ENCODE measurements at places on chromosomes 7 and 10.
A peak's percentile ranks its signal among the peaks of the same experiment; 100 is the strongest.

DNA sequence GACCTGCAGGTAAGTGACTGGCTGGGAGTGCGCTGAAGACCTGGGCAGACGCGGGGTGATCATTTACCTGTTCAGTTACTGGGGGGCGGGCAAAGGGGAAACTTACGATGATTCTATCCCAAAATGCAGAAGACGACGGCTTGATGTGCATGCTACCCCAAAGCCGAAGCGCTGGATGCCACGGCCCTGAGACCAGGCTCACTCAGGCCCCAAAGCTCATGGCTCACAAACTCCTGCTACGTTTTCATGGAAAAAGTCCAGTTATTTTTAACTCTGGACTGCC, 200.6 kb downstream of the DIP2C start:
- no peaks in the 10 kb centered on the region for H3K27me3 ChIP-seq
- DNase-seq, result no peak
- H3K27ac ChIP-seq, result no peak overlapping the region
- peaks cover 6% of the 10 kb centered on the region for H3K4me1 ChIP-seq
- no peaks in the 10 kb centered on the region for H3K36me3 ChIP-seq
- H3K4me3 ChIP-seq, result no peak overlapping the region

GRCh38 chr7:76296743-76297740, 5.4 kb upstream of the HSPB1 start:
- no peaks in the 10 kb centered on the region for H3K36me3 ChIP-seq
- H3K4me3 ChIP-seq, result no peak overlapping the region
- H3K27ac ChIP-seq, result peak overlapping the region; percentile 90

- peak overlapping the region; percentile 28 for H3K27ac ChIP-seq
- no peaks in the 10 kb centered on the region for H3K27me3 ChIP-seq
- H3K36me3 ChIP-seq, result no peaks in the 10 kb centered on the region
- H3K4me3 ChIP-seq, result no peak overlapping the region
Measured at GRCh38 chr10:71260622-71261325, 48.4 kb downstream of the UNC5B start.

DNA sequence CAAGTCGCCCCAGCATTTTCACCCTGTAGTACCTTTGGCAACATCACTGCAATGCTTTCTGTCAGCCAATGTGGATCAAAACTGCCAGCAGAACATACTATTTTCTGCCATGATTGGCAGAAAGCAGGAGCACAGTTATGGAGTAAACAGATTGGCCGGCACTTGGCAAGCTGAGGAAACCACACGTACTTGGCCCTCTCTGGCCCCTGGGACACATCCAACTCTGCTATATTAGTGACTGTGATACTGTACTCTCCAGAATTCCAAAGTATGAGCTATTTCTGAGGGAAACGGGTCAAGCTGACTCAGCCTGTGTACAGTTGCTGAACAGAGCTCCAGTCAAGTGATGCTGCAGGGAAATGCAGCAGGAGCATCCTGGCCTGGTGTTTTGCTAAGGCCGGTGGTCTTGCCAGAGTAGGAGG, 39.8 kb upstream of the LANCL2 start:
- H3K4me3 ChIP-seq, result no peak overlapping the region
- H3K4me1 ChIP-seq, result no peaks in the 10 kb centered on the region
- DNase-seq, result no peak
- H3K27me3 ChIP-seq, result no peaks in the 10 kb centered on the region
- H3K27ac ChIP-seq, result no peak overlapping the region
- no peaks in the 10 kb centered on the region for H3K36me3 ChIP-seq

DNA sequence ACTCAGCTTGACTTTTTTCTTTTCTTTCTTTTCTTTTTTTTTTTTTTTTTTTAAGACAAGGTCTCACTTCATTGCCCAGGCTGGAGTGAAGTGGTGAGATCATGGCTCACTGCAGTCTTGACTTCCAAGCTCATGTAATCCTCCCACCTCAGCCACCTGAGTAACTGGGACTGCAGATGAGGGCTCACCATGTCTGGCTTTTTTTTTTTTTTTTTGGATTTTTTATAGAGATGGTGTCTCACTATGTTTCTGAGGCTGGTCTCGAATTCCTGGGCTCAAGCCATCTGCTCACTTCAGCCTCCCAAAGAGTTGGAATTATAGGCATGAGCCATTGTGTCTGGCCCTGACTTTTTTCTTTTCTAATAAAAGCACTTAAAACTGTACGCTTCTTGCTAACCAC, 358.2 kb upstream of the IGFBP3 start:
- H3K4me3 ChIP-seq, result no peak overlapping the region
- no peak for DNase-seq
- H3K36me3 ChIP-seq, result no peaks in the 10 kb centered on the region

GRCh38 chr7:158016180-158017097, 571.2 kb downstream of the PTPRN2 start:
- no peaks in the 10 kb centered on the region for H3K36me3 ChIP-seq
- no peaks in the 10 kb centered on the region for H3K27me3 ChIP-seq
- peak; percentile 21 for DNase-seq
- no peak overlapping the region for H3K27ac ChIP-seq
- peak overlapping the region; percentile 22 for H3K4me3 ChIP-seq

DNA sequence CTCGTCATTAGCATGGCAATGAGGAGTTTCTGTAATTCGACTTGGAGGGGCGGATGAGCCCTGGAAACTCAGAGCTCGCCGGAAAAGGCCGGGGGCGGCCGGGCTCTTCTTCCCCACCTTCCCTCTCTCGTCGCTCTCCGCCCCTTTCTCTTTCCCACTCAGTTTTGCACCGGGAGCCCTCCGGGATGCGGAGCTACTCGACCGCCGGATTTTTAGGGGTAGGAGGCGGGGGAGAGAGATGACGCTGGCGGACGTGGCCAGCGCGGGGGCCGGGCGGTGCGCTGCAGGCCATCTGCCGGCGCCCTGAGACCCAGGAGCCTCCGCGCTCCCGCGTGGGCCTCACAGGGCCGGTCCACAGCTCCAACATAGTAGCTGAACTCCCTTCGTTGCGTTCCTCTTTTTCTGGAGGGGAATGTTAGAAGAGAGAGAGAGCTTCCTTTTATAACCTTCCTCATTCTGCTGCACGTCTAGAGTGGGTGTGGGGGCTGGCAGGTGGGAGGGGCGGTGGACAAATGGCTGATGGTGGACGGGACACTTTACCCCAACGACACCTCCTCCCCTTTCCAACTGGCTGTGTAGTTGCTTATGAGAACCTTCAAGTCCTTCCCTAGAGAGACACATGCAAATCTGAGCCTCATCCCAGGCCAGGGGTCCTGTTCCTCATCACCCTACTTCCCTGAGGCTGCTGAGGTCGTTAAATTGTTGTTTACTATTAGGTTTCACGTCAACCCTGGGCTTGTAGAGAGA, 1.1 kb upstream of the HOXA1 start:
- peak overlapping the region; percentile 93 for H3K27ac ChIP-seq
- peak overlapping the region; percentile 80 for H3K4me3 ChIP-seq
- no peak for DNase-seq
- peaks cover 11% of the 10 kb centered on the region for H3K27me3 ChIP-seq

- no peak overlapping the region for H3K27ac ChIP-seq
- H3K36me3 ChIP-seq, result no peaks in the 10 kb centered on the region
- no peaks in the 10 kb centered on the region for H3K4me1 ChIP-seq
- DNase-seq, result no peak
- no peaks in the 10 kb centered on the region for H3K27me3 ChIP-seq
- no peak overlapping the region for H3K4me3 ChIP-seq
Measured at GRCh38 chr7:36088553-36088952, 64.5 kb upstream of the EEPD1 start.

- no peak overlapping the region for H3K27ac ChIP-seq
- H3K4me1 ChIP-seq, result no peaks in the 10 kb centered on the region
- no peak overlapping the region for H3K4me3 ChIP-seq
Measured at GRCh38 chr7:50142425-50143017, 49.5 kb upstream of the ZPBP start.

GRCh38 chr7:4279216-4279615, 402.9 kb upstream of the FOXK1 start:
- DNase-seq, result no peak
- H3K4me1 ChIP-seq, result no peaks in the 10 kb centered on the region
- no peaks in the 10 kb centered on the region for H3K27me3 ChIP-seq

GRCh38 chr10:29317027-29317420, 28.2 kb downstream of the LYZL1 start:
- H3K27ac ChIP-seq, result no peak overlapping the region
- H3K4me1 ChIP-seq, result peaks cover 7% of the 10 kb centered on the region
- no peaks in the 10 kb centered on the region for H3K36me3 ChIP-seq
- no peaks in the 10 kb centered on the region for H3K27me3 ChIP-seq

- H3K27me3 ChIP-seq, result no peaks in the 10 kb centered on the region
- no peaks in the 10 kb centered on the region for H3K4me1 ChIP-seq
- no peak overlapping the region for H3K27ac ChIP-seq
- DNase-seq, result peak; percentile 69
- no peak overlapping the region for H3K4me3 ChIP-seq
Measured at GRCh38 chr7:2939193-2939885, 95.2 kb upstream of the GNA12 start.

GRCh38 chr10:8035006-8035640, 19.4 kb upstream of the GATA3 start:
- H3K4me1 ChIP-seq, result peaks cover 18% of the 10 kb centered on the region
- no peaks in the 10 kb centered on the region for H3K36me3 ChIP-seq
- no peak for DNase-seq
- no peak overlapping the region for H3K27ac ChIP-seq

GRCh38 chr10:130167707-130168106, 31.5 kb downstream of the GLRX3 start:
- H3K36me3 ChIP-seq, result peaks cover 78% of the 10 kb centered on the region
- H3K27me3 ChIP-seq, result no peaks in the 10 kb centered on the region
- no peak overlapping the region for H3K27ac ChIP-seq
- no peak for DNase-seq
- no peaks in the 10 kb centered on the region for H3K4me1 ChIP-seq
- no peak overlapping the region for H3K4me3 ChIP-seq

GRCh38 chr10:2772816-2773631, 294.3 kb upstream of the PFKP start:
- no peak overlapping the region for H3K27ac ChIP-seq
- no peaks in the 10 kb centered on the region for H3K4me1 ChIP-seq
- no peaks in the 10 kb centered on the region for H3K27me3 ChIP-seq
- H3K4me3 ChIP-seq, result no peak overlapping the region
- H3K36me3 ChIP-seq, result no peaks in the 10 kb centered on the region

GRCh38 chr10:45179691-45180090, 135.7 kb downstream of the OR13A1 start:
- H3K27me3 ChIP-seq, result no peaks in the 10 kb centered on the region
- peak; percentile 28 for DNase-seq
- no peak overlapping the region for H3K27ac ChIP-seq
- no peaks in the 10 kb centered on the region for H3K4me1 ChIP-seq

GRCh38 chr7:64307254-64308015, 6.3 kb upstream of the ZNF736 start:
- DNase-seq, result peak; percentile 94
- H3K27ac ChIP-seq, result peak overlapping the region; percentile 86
- peak overlapping the region; percentile 50 for H3K4me3 ChIP-seq
- peaks cover 13% of the 10 kb centered on the region for H3K4me1 ChIP-seq
- no peaks in the 10 kb centered on the region for H3K27me3 ChIP-seq

DNA sequence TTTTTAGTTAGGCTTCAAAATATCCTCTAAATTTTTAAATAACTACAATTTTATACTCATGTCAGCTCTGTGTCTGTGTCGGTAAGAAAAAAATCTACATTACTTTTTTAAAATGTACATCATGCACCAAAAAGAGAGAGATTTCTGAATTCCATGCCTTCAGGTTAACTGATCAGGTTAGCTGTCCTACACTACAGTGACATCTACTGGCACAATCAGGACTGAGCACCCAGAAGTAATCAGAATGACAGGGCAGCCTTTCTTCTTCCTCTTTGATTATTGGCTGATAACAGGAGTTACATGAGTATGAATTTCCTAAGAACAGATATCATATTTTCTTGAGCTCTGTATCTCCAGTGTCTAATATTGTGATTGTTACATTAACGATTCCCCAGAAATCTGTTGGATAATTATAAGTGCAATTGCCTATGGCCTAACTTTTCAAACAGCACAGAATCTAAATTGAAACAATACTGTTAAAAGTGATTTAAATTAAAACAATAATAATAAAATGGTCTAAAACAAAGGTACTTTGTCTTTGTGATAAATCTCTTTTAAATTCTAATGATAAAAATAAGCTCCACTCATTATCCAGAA, 41.8 kb upstream of the HYCC1 start:
- H3K4me1 ChIP-seq, result no peaks in the 10 kb centered on the region
- no peak for DNase-seq
- no peak overlapping the region for H3K27ac ChIP-seq
- no peaks in the 10 kb centered on the region for H3K27me3 ChIP-seq
- no peak overlapping the region for H3K4me3 ChIP-seq
- H3K36me3 ChIP-seq, result no peaks in the 10 kb centered on the region

GRCh38 chr10:126687121-126687606, 16.7 kb upstream of the C10orf90 start:
- no peaks in the 10 kb centered on the region for H3K36me3 ChIP-seq
- H3K27me3 ChIP-seq, result no peaks in the 10 kb centered on the region
- no peak for DNase-seq
- no peak overlapping the region for H3K27ac ChIP-seq
- no peaks in the 10 kb centered on the region for H3K4me1 ChIP-seq

GRCh38 chr10:127392351-127393235, 156.5 kb upstream of the NPS start:
- no peaks in the 10 kb centered on the region for H3K27me3 ChIP-seq
- no peak overlapping the region for H3K4me3 ChIP-seq
- H3K36me3 ChIP-seq, result peaks cover 3% of the 10 kb centered on the region
- H3K4me1 ChIP-seq, result peaks cover 3% of the 10 kb centered on the region
- no peak for DNase-seq

GRCh38 chr7:150685219-150686029, at the start of gene GIMAP2:
GIMAP2 (plus strand) TSS chr7:150685706; CDS start chr7:150687060, 1,354 bp downstream.
- DNase-seq, result no peak
- peaks cover 3% of the 10 kb centered on the region for H3K36me3 ChIP-seq
- H3K4me3 ChIP-seq, result peak within 1 kb of the TSS; percentile 44
- no peaks in the 10 kb centered on the region for H3K27me3 ChIP-seq
- peak within 1 kb of the TSS; percentile 85 for H3K27ac ChIP-seq
- peaks cover 23% of the 10 kb centered on the region for H3K4me1 ChIP-seq

DNA sequence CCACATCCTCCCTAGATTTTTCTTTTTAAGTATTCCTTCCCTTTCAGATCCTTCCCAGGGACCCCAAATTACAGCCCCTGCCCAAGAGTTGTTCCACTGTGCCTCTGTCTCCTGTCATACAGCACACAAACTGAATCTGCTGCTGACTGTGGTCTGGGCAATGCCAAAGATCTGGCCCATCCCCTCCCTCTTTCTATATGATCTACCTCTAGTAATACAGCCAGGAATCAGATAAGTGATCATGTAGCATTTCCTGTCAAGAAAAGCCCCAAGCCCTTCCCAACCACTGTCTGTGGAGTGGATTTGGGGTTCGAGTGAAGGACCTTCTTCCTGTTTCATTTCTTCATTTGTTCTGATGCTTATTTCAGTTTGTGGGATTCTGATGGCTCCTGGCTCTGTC, 6.7 kb downstream of the STX1A start:
- H3K4me1 ChIP-seq, result peaks cover 9% of the 10 kb centered on the region
- H3K36me3 ChIP-seq, result no peaks in the 10 kb centered on the region
- no peak overlapping the region for H3K27ac ChIP-seq
- DNase-seq, result no peak

DNA sequence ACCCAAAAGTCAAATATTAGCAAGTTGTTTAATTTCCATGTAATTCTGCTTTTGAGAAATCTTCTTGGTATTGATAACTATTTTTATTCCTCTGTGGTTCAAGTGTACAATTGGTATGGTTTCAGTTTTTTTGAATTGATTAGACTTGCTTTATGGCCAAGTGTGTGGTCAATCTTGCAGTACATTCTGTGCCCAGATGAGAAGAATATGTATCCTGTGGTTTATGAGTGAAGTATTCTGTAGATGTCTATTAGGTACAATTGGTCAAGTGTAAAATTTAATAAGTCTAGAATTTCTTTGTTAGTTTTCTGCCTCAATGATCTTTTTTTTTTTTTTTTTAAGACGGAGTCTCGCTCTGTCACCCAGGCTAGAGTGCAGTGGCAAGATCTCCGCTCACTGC, 36.6 kb upstream of the C7orf33 start:
- DNase-seq, result no peak
- H3K27ac ChIP-seq, result no peak overlapping the region
- no peaks in the 10 kb centered on the region for H3K4me1 ChIP-seq
- no peak overlapping the region for H3K4me3 ChIP-seq

- no peaks in the 10 kb centered on the region for H3K36me3 ChIP-seq
- H3K4me3 ChIP-seq, result no peak overlapping the region
Measured at GRCh38 chr10:94315975-94316464, 46.7 kb downstream of the NOC3L start.
